ENCODE measurements at places on chromosomes 16 and 17. TPM values are rescaled to one million over a fixed set of nuclear protein-coding genes. Genes with fewer than 3 reads are reported as not detected.

NACA2 gene
- not detected for total RNA-seq

MT1F gene
- total RNA-seq = 30.9 TPM

TP53TG3F gene
- not detected for total RNA-seq

GDPD1 gene
- total RNA-seq = 8.7 TPM

KRT40 gene
- total RNA-seq = not detected

SLFN5 gene
- total RNA-seq = 51.7 TPM

GRCh38 chr17:34979650-34980352 is 511 bp upstream of the LIG3 start:
- H3K4me1 ChIP-seq = peaks cover 12% of the 10 kb centered on the region
- DNase-seq = peak; percentile 13
- no peaks in the 10 kb centered on the region for H3K27me3 ChIP-seq
- peaks cover 5% of the 10 kb centered on the region for H3K36me3 ChIP-seq

DNA sequence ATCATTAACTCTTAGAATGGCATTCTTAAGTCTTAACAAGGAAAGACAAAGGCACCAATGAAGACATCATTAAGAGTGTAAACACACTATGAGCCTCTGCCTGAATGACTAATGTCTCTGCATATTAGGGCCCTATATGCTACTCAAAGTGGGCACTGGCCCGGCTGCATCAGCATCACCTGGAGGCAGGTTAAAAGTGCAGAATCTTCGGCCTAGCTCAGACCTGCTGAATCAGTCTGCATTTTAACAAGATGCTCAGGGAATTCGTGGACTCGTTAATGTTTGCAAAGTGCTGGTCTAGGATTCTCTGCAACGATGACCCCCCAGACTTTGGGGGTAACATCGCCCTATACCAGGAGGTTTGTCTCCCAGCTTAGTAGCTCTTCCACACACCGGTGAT is 6.7 kb downstream of the MPP3 start:
- no peak overlapping the region for H3K27ac ChIP-seq
- DNase-seq = no peak
- no peaks in the 10 kb centered on the region for H3K27me3 ChIP-seq
- H3K4me1 ChIP-seq = no peaks in the 10 kb centered on the region
- peaks cover 22% of the 10 kb centered on the region for H3K36me3 ChIP-seq
- no peak overlapping the region for H3K4me3 ChIP-seq

DNA sequence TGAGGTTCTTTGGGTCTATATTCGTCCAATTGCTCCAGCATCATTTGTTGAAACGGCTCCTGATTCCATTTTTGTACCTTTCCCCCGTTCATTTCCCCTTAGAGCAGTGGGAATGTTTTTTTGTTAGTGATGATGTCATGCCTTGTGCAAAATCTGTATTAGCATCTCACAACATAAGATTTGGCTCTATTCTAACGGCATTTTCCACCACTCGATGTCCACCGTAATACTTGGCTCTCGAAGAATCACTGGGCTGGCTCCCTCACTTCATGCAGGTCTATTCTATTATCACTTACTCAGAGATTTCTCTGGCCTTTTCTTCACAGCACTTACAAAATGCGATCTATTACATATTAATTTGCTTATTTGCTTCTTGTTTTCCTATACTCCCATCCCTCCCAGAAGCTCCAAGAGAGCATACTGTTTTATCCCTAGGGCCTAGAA is 571 bp upstream of the NME1 start:
- peaks cover 2% of the 10 kb centered on the region for H3K4me1 ChIP-seq
- no peaks in the 10 kb centered on the region for H3K27me3 ChIP-seq
- H3K4me3 ChIP-seq = no peak overlapping the region

GRCh38 chr16:12082226-12082887 is 105.8 kb downstream of the SNX29 start:
- no peak overlapping the region for H3K27ac ChIP-seq
- H3K36me3 ChIP-seq = no peaks in the 10 kb centered on the region
- no peaks in the 10 kb centered on the region for H3K27me3 ChIP-seq
- no peaks in the 10 kb centered on the region for H3K4me1 ChIP-seq
- H3K4me3 ChIP-seq = no peak overlapping the region
- DNase-seq = no peak

DNA sequence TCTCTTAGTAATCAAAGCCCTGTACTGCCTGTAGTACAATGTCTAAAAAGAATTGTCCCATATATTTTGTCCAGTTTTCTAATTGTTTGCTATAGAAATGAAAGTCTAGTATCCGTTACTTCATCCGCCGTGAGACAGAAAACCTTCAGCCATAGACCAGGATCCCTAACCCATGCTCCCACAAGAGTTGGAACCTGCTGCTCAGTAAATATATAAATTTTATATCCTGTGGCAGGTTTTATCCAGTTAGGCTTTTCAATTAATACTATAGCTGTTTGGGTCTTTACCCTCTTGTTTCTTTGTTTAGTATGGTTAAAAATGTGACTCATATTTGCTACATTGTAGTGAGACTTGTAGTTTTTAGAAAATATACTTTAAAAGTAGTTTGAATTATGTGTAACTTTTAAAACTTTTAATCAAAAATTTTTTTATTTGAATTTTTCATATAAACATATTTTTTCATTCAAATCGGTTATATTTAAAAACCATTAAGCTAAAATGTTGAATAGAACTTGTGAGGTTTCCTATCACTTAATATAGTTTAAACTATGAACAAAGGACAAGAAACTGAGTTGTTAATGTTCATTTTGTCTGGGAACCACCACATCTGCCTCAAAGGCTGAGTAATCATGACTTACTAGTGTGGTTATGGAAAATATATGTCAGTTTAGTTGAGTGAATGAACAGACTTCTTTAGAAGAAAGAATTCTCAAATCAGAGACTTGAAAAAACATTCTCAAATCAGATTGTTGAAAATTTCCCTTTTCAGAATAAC is 54.8 kb downstream of the VMP1 start:
- no peak overlapping the region for H3K4me3 ChIP-seq
- DNase-seq = peak; percentile 21
- H3K27ac ChIP-seq = no peak overlapping the region
- no peaks in the 10 kb centered on the region for H3K36me3 ChIP-seq
- no peaks in the 10 kb centered on the region for H3K4me1 ChIP-seq
- H3K27me3 ChIP-seq = no peaks in the 10 kb centered on the region

GRCh38 chr17:56815711-56816110 is 18.0 kb downstream of the C17orf67 start:
- DNase-seq = no peak
- no peak overlapping the region for H3K27ac ChIP-seq
- H3K4me1 ChIP-seq = peaks cover 1% of the 10 kb centered on the region
- no peak overlapping the region for H3K4me3 ChIP-seq
- no peaks in the 10 kb centered on the region for H3K27me3 ChIP-seq

- no peak overlapping the region for H3K4me3 ChIP-seq
- peaks cover 13% of the 10 kb centered on the region for H3K4me1 ChIP-seq
- no peaks in the 10 kb centered on the region for H3K27me3 ChIP-seq
- no peaks in the 10 kb centered on the region for H3K36me3 ChIP-seq
- no peak overlapping the region for H3K27ac ChIP-seq
- no peak for DNase-seq
Measured at GRCh38 chr17:31753011-31753410, 106.0 kb downstream of the COPRS start.

GRCh38 chr16:87705771-87706277 is 60.0 kb downstream of the KLHDC4 start:
- DNase-seq = peak; percentile 69
- no peaks in the 10 kb centered on the region for H3K27me3 ChIP-seq
- peaks cover 16% of the 10 kb centered on the region for H3K4me1 ChIP-seq
- no peaks in the 10 kb centered on the region for H3K36me3 ChIP-seq
- no peak overlapping the region for H3K4me3 ChIP-seq

GRCh38 chr16:23408242-23408822 is 44.7 kb downstream of the COG7 start:
- no peak for DNase-seq
- H3K27me3 ChIP-seq = no peaks in the 10 kb centered on the region
- no peak overlapping the region for H3K27ac ChIP-seq
- H3K4me3 ChIP-seq = no peak overlapping the region

GRCh38 chr16:30896889-30897733 is 697 bp downstream of the CTF1 start:
- H3K4me3 ChIP-seq = peak overlapping the region; percentile 42
- peak overlapping the region; percentile 91 for H3K27ac ChIP-seq
- DNase-seq = peak; percentile 95
- H3K27me3 ChIP-seq = no peaks in the 10 kb centered on the region
- no peaks in the 10 kb centered on the region for H3K36me3 ChIP-seq

GRCh38 chr17:15662681-15663080 is 21.4 kb downstream of the TRIM16 start:
- no peak overlapping the region for H3K4me3 ChIP-seq
- H3K36me3 ChIP-seq = no peaks in the 10 kb centered on the region
- no peaks in the 10 kb centered on the region for H3K27me3 ChIP-seq
- no peak overlapping the region for H3K27ac ChIP-seq

DNA sequence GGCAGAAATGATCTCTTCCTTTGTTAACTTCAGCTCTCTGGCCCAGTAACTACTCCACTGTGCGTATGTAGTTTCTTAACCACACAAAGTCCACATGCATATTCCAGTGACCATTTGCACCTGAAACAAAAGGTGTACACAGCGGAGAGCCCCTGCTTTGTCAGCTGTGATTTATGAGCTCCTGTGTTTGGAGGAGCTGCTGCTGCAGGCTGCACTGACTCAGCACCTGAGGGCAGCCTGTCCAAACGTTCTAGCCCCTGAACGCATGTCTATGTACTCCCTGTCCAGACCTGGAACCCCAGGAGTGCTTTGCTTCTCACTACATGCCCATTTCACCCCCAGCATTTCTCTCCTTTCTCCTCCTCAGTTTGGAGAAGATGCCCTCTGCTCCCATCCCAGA is 216.1 kb downstream of the ABCC12 start:
- no peaks in the 10 kb centered on the region for H3K36me3 ChIP-seq
- H3K4me3 ChIP-seq = no peak overlapping the region
- H3K27ac ChIP-seq = no peak overlapping the region

DNA sequence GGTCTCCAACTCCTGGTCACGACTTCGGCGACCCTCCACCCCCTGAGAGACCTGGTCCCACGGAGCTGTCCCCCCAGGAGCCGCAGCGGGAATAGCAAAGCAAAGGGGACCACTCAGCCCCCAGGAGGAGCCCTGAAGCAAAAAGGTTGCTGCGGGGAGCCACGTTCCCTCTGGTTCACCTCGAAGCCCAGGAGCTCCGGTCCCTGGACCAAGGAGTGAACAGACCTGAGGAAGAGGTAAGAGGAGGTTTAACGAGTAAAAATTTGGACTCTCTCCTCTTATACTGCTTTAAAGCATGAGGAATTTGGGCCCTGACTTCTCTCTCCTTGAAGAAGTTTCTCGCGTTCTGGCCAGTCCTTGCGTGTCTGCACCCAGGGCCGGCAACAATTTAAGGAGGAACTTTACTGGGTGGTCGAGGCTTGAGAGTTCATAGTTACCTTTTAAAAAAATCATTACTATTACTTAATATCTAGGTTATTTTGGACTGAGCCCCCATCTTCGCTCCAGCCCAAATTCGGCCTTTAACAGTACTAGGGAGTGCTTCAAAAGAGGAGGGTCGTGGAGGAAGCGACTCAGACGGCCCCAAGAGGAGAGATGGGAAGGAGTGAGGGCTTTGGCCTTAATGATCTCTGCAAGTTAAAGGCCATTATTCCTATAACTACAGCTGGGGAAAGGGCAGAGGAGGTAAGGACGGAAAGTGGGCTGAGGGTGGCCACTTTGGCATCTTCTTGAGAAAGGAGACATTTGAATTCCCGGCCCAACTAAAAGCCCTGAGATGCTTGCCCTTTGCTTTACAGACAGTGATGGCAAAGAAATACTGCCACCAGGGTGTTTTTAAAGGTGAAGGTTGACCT is 16.9 kb upstream of the HOXB9 start:
- no peaks in the 10 kb centered on the region for H3K36me3 ChIP-seq
- H3K4me1 ChIP-seq = no peaks in the 10 kb centered on the region
- no peak for DNase-seq
- H3K27ac ChIP-seq = no peak overlapping the region
- peaks cover 17% of the 10 kb centered on the region for H3K27me3 ChIP-seq

- H3K4me3 ChIP-seq = no peak within 1 kb of the TSS
- no peaks in the 10 kb centered on the region for H3K27me3 ChIP-seq
- no peaks in the 10 kb centered on the region for H3K36me3 ChIP-seq
- no peak within 1 kb of the TSS for H3K27ac ChIP-seq
Measured at GRCh38 chr17:8798846-8799569, at the start of gene MFSD6L. MFSD6L (minus strand) TSS chr17:8799365; CDS start chr17:8799120, 245 bp downstream.

- H3K4me1 ChIP-seq = no peaks in the 10 kb centered on the region
- no peak overlapping the region for H3K27ac ChIP-seq
- H3K36me3 ChIP-seq = peaks cover 14% of the 10 kb centered on the region
- H3K4me3 ChIP-seq = no peak overlapping the region
Measured at GRCh38 chr16:56411624-56412023, 13.7 kb downstream of the AMFR start.

DNA sequence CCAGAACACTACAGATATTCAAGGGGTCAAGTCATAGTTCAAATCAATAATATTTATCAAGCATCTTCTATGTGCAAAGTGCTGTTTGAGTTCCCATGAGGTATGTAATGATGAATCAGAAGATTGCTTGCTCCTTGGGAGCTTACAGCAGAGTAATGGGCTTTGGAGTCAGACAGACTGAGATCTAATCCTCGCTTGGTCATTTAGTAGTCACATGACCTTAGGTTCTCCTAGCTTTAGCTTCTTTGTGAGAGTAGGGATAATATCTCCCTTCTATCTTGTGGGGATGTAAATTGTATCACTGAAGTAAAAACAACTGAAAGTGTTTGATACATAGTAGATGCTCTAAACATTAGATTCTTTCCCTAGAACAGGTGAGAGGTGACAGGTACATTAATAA is 30.1 kb downstream of the SNX11 start:
- H3K4me1 ChIP-seq = no peaks in the 10 kb centered on the region
- no peak overlapping the region for H3K4me3 ChIP-seq
- no peaks in the 10 kb centered on the region for H3K36me3 ChIP-seq
- no peak overlapping the region for H3K27ac ChIP-seq
- no peak for DNase-seq
- H3K27me3 ChIP-seq = no peaks in the 10 kb centered on the region

GRCh38 chr16:57959121-57959520 is 11.8 kb downstream of the CNGB1 start:
- peak; percentile 32 for DNase-seq
- no peaks in the 10 kb centered on the region for H3K27me3 ChIP-seq
- no peak overlapping the region for H3K4me3 ChIP-seq
- no peaks in the 10 kb centered on the region for H3K36me3 ChIP-seq
- H3K4me1 ChIP-seq = no peaks in the 10 kb centered on the region

DNA sequence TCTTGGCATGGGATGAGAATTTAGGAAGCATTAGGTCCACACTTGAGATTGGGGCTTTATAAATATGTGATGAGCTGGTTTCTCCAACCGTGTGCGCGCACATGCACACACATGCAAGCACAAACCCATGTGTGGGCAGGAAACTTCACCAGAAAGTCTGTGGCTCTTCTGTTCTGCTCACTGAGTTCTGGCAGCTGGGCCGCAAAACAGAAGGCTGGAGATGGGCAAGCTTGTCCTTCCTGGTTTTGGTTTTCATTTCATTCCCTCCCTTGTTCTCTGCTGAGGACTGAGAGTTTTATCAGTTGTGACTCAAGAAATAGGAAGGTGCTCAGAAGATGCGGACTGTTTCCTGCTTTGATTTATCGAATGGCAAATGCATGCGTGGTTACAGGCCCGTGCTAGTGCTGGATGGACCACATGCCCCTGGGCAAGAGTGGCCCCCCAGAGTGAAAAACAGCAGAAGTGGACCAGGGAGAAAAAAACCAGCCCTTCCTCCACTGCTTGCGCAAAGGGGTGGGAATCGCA is 14.1 kb downstream of the MAP3K14 start:
- H3K36me3 ChIP-seq = no peaks in the 10 kb centered on the region
- no peak for DNase-seq
- H3K27ac ChIP-seq = peak overlapping the region; percentile 68
- no peak overlapping the region for H3K4me3 ChIP-seq

All from lung (tissue), 17 donors.